ENCODE measurements at places on chromosomes 1 and 21.

DNA sequence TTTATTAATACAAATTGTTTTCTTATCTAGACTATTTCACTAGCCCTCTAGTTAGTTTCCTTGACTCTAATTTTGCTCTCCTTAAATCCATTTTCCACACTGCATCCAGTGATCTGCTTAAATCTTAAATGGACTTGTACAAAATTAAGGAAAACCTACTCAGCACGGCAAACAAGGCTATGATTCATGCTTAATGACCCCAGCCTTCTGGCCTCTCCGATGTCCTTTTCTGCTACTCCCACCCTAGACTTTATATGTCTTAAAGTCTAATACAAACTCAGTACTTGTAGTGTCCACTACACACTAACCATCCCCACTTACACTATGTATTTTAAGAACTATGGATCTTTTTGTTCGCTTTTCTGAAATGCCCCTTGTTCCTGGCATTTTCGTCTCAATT, 2.2 kb downstream of the TMED5 start:
- no peak for DNase-seq

GRCh38 chr1:52306227-52307006, 59.6 kb downstream of the CC2D1B start:
- DNase-seq, result no peak

- no peak for DNase-seq
Measured at GRCh38 chr1:175408986-175409385, 216.4 kb upstream of the KIAA0040 start.

DNA sequence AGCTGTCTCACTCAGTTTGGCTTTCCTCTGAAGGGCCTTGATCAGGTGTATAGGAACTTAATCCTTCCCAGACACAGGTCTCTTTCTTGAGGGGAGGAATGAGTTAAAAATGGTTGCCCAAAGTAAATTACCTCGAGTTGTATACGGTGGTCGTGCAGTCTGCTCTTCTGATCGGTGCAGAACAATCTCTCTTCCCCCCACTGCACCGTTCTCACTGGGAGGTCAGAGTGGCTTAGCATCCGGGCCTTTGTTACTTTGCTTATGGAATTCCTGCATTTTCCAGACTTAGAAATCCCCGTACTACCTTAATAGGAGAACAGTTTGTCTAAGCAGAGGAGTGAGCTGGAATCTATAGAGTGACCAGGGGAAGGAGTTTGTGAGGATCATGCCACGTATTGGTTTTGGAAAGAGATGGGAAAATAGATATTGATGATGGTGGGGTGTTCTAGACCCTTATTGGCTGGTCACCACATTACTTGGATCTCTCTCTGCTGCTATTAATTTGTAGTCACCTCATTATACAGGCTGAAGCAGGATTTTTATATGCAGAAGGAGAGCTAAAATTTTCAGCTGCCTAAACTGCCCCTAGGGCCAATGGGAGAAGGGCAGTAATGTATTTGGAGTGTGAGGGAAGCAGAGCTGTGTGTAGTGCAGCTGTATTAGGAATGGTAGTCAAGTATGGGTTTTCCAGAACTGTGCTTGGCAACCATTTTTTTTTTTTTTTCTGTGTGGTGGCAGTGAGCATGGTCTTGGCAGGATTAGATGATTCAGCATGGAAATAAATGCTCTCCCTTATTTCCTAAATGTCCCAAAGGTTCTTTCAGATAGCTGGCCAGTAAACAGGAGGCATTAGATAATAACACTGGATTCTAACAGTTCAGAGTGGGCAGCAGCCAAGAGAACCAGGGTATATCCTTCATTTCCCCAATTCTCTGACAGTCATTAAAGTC, 81.5 kb downstream of the NDUFS5 start:
- DNase-seq, result no peak

GRCh38 chr1:167186771-167187170, 33.9 kb upstream of the POU2F1 start:
- DNase-seq, result no peak

DNA sequence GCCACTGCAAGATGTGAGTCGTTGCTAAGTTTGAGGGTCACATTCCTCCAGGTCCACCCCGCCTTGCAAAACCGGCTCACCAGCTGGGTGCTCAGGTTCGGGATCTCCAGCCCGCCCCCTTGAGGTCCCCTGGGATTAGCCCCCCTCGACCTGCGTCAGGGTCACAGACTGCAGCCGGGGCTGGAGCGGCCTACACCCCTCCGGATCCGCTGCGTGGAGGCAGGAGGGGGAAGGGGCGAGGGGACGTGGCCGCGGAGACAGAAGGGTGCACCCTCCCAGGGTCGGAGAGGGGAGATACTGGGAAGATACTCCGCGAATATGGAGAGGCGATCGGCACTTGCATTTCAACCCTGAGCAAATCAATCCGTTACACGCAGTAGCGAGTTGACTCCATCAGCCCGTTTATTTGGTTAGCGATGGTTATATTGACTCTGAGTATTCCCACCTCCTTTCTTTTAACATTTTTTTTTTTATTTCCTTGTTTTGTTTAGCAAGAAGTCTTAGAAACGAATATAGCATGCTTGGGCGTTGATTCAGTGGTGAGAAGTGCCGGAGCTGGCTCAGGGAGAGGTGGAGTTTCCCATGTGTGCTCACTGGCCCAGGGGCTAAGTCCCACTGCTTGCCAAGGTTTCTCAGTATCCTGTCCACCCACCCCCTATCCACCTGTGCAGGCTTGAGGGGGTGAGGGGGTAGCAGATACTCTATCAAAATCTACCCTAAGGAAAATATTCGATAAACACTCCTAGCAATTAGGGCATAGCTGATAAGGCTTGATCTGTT, 997 bp downstream of the IFNAR2 start:
- peak; percentile 62 for DNase-seq

- DNase-seq, result no peak
Measured at GRCh38 chr1:40745176-40745575, 38.4 kb upstream of the KCNQ4 start.

DNA sequence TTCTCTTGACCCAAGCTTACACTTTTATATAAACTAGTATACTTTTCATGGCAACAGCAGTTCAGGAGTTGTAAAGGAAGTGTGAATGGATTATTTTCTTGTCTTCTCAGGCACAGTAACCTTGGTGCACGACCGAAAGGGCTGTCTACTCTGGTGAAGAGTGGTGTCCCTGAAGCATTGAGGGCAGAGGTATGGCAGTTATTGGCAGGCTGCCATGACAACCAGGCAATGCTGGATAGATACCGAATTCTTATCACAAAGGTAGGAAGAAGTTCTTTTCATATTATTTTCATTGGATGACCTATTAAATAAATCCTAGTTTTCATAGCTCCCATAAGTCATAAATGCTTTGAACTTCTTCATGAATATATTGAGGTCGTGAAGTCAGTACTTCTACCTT, 53.9 kb upstream of the GPR52 start:
- DNase-seq, result no peak

DNA sequence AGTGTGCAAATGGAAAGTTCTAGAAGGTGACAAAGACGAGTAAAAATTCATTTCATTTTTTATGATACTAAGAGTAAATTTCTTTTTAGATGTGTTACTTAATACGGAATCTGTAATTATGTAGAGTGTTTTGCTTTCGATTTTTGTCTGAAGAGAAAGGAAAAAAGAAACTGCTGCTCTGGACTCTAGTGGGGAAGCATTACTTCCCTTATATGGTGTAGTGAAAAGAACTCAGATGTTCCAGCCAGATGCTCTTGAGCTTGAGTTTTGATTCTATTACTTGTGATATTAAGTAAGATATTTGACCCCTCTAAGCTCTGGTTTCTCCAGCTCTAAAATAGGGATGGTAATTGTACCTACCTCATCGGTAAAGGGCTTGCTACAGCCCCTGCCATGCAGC, 12.2 kb upstream of the GPR161 start:
- DNase-seq, result no peak

DNA sequence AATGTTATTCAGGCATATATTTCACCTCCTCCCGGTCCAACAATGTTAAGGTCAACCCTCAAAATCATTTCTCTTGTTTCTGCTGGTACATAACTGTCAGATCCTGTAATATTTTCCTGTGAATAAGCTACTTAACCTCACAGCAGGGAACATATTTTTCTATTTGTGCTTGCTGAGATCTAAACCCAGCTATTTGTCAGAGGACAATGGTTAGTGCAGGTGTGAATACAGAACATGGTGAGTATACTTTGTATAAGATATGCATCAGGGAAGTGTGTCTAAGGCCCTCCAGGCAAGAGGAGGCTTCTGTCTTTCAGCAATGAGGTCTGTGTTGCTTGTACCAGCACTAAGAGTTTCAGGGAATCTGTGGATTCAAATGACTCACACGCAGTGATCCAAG, 970.6 kb downstream of the NCAM2 start:
- no peak for DNase-seq

- no peak for DNase-seq
Measured at GRCh38 chr21:38444691-38445090, 53.6 kb downstream of the ERG start.

- DNase-seq, result no peak
Measured at GRCh38 chr1:59565611-59566410, 248.9 kb upstream of the HOOK1 start.

DNA sequence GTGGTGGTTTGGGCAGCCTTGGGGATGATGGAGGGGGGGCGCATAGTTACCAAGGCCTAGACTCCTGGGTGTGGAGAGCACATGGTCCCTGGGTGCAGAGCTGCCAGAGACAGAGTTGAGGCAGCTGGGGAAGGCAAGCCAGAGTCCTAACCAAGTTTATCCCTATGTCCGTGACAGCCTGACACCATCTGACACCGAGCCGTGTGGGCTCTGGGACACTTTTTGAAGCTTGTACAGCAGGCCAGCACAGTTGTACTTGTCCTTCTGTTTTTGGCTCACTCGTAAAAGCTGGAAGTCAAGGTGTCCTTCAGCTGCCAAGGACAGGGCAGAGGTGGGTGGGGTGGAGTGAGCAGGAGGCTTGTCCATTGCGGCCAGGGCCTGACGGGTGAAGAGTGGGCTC, 28.5 kb downstream of the SLC26A9 start:
- no peak for DNase-seq

- no peak for DNase-seq
Measured at GRCh38 chr1:13642306-13643004, 57.5 kb upstream of the PRDM2 start.

- DNase-seq, result no peak
Measured at GRCh38 chr1:154748405-154748775, 121.7 kb downstream of the KCNN3 start.

DNA sequence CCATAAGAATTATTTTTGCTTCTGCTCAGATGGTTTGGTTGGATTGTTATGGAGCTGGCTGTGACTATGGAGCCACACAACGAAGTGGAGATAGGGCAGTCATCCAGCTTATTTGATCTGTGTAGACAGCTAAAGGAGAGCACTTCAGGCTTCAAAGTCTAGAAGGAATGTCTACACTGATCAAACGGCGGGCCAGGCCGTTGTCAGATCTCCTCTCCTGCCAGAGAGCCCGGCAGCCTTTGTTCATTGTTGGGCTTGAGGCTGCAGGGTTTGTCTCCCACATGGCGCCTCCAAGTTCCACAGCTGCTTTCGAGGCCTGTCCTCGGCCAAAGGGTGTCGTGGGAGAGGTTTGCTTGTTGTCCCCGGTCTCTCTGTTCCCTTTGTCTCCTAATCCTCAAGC, 2.8 kb upstream of the STMN1 start:
- no peak for DNase-seq

GRCh38 chr1:10106241-10106640, 73.5 kb downstream of the UBE4B start:
- DNase-seq, result no peak

DNA sequence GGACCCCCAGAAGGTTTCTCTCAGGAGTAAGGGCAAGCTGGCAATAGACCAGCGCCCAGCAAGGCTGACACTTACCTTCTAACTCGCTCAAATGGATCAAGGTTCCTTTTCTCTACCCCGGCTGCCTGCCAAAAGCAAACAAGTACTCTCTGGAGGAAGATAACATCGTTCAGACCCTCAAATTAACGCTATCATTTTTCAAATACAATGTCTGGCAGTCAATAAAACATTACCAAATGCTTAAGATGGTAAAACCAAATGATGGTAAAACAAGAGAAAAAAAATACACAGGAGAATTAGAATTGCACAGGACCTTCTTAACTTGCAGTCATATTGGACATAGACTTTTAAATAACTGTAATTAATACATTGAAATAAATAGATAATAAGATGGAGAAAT, 148.1 kb downstream of the SPATA46 start:
- no peak for DNase-seq

GRCh38 chr1:177032434-177032833, 132.1 kb downstream of the ASTN1 start:
- no peak for DNase-seq

DNA sequence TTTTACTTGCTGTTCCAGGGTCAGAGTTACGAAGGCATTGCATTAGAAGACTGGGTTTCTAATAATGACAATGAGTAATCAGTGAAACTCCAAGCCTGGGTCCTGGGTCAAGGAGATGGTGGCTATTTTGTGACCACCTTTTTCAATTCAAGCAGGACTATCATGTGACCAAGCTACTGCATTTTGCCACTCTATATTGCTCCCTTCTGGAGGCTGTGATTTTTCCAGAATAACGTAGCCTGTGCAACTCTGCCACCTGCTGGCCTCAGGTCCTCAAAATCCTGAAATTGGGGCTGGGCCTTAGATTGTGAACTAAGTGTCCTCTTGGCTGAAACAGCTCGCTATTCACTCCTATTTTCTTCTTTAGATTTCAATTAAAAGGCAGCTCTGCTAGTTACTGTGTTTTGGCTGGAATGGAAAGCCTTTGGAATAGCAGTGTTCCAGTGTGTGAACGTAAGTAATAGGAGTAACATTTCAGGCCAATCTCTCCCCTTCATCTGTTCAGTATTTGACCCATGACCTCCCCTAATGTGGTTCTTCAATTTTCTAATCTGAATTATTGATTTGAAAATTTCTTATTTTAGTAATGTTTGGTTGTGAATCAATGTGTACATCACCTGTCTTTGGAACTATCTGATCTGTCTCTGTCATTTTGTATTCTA, 52.9 kb upstream of the CD46 start:
- peak; percentile 23 for DNase-seq

- no peak for DNase-seq
Measured at GRCh38 chr1:161824618-161825017, 58.5 kb downstream of the ATF6 start.

DNA sequence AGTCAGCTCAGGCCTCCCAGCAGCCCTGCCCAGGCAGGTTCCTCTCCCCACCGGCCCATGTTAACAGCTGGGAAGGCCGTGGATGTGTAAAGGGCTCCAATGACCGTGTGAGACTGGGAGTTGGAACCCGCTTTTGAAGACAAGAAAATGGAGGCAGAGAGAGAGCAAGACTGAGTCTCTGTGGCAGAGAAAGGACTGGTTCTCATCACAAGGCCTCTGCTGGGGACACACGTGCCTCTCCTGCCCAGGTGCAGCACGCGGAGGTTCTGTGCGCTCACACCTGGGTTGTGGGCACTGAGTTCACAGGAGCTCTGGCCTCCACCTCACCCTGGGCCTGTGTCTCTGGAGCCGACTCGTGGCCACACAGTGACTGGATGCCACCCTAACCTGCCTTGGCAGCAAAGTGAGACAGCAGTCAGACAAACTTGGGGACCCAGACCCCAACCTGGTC, 27.0 kb downstream of the RUNX3 start:
- no peak for DNase-seq

DNA sequence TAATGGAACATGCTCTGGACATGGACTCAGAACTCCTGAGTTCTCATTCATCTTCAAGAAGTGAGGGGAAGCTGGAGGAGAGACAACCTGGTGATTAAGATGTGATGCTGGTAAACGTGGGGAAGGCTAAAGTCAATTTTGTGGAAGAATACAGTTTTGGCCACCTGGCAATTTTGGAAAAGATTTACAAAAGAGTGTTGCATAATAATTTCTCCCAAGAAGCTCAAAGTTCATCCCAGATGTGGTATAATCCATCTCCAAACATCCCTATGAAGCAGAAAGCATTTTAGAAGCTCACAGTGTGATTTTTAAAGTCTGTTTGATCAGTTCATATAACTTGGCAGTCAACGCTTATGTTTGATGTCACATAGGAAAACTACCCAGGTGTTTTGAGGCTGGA, 208.7 kb downstream of the LMX1A start:
- DNase-seq, result no peak
